ENCODE measurements at places on chromosomes 11 and 22.

GRCh38 chr11:93570759-93571413 is 27.7 kb upstream of the SMCO4 start:
- DNase-seq = no peak

GRCh38 chr11:76120513-76121101 is 85.7 kb downstream of the WNT11 start:
- DNase-seq = no peak

DNA sequence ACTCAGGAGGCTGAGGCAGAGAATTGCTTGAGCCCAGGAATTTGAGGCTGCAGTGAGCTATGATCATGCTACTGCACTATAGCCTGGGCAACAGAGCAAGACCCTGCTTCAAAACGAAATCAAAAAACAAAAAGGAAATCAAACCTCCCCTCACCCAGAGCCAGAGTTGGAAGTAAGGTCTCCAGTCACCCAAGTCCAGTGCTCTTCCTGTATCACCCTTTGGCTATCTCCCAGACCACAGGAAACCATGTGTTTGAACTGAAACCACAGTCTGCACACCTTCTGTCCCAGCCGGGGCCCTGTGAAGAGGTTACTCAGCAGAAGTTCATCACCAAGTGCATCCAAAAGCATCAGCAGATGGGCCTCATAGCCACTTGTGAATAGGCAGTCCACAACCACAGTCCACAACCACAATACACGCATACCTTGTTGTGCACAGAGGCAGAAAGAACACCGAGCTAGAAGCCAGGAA is 4.6 kb downstream of the MYH9 start:
- no peak for DNase-seq

GRCh38 chr11:69480547-69481392 is 693 bp upstream of the LINC01488 start:
- no peak for DNase-seq

All from activated CD4-positive, alpha-beta T cell treated with anti-CD3 and anti-CD28 coated beads for 4 hours (primary cell).